ENCODE measurements at places on chromosomes 4 and X.

DNA sequence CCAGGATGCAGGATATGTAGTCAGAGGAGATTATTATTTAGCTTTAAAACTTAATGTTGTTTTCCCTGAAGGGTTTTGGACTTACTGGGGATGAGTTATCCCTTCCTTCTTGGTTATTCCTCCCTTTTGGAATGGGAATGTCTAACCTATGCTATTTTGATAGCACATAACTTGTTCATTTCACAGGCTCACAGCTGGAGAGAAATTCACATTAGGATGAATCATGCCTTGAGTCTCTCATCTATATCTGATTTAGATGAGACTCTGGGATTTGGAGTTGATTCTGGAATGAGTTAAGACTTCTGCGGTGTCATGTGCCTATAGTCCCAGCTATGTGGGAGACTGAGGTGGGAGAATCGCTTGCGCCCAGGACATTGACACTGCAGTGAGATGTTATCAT, 81.1 kb downstream of the ATP11C start:
- DNase-seq: no peak

DNA sequence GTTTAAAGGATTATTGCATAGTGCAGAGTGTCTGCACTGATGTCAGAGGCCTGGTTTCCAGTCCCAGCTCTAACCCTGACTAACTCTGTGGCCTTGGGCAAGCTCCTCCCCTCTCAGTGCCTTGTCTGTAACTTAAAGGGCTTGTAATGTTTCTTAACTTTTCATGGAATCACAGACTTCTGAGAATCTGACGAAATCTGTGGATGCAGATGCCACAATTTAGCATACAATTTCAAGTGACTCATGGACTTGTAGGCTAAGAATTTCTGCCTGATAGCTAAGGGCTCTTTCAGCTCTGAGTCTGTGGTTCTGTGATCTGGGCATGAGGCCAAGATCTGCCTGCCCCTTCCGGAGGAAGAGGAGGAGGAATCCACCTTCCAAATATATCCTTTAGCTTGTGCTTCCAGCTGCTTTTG, 236.9 kb downstream of the AR start:
- DNase-seq: peak; percentile 93

- peak; percentile 61 for DNase-seq
Observed at GRCh38 chr4:153713866-153714646, 30.0 kb downstream of the TLR2 start.

DNA sequence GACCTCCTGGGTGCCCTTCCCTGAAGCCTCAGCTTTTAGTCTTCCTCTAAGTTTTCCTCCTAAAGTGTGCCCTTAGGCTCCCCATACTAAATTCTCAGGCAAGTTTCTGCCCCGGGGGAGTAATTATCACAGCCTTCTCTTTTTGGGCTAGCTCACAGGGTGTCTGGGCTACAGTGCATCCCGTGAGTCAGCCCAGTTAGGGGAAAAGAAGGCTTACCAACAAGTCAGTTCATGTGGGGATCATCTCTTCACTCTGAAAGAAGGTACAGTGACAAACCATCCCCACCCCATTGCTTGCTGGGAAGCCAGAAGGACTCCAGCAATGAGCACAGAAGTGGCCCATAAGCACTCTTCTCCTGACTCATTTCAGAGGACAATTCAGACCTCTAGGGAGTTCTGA, 134.7 kb upstream of the FAM9C start:
- no peak for DNase-seq

GRCh38 chr4:176443117-176443516, 123.4 kb downstream of the SPCS3 start:
- no peak for DNase-seq

DNA sequence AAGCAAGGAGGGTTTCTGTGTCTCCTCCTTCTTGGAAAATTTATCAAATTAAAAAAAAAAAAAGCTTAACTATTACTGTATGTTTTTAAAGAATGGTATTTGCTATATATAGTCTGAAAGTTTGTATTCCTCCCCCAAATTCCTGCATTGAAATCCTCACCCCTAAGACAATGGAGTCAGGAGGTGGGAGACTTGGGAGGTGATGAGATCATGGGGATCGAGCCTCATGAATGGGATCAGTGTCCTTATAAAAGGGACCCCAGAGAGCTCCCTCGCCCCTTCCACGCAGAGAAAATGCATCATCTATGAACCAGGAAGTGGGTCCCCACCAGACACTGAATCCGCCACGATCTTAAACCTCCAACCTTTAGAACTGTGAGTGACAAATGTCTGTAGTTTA, 50.1 kb downstream of the DHRSX start:
- DNase-seq: no peak

DNA sequence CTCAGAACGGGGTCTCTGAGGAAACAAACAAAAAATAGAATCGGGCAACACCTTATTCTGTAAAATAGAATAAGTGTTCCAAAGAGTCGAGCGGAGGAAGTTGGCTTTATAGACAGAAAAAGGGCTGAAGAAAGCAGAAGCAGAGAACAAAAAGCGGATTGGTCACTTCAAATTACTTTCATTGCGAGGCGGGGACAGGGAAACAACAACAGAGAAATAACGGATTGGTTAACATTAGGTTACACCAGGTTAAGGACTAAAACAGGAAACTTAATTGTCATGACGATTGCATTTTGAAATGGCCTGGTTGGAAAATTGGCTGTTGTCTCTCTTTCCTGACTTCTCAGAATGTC, 433 bp upstream of the COQ2 start:
- DNase-seq: peak; percentile 76

DNA sequence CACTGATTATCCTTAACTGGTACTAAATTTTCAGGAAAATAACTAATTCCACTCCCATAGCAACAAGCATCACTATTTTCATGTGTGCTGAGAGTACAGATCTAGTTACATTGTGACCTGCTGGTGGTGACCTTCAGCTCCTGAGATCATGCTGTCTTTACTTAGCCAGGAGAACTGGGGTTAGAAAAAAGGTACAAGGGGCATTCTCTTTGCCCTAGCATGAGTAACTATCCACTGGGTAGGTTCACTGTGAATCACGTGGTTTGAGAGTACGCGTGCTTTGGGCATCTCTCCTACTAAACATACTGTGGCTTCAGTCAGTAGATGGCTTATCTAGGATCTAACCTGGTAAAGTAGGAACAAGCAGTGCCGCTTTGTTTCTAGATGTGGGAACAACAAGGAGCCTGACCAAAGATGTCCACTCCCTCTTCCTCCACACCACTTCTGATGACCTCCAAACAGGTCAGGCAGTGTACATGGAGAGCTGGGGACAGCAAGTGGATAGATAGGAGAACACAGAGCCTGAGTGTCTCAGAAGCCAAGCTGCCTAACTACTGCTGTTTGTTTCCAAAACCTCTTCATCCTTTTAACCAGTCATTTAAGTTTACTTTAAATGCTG, 90.2 kb downstream of the CBR4 start:
- no peak for DNase-seq

DNA sequence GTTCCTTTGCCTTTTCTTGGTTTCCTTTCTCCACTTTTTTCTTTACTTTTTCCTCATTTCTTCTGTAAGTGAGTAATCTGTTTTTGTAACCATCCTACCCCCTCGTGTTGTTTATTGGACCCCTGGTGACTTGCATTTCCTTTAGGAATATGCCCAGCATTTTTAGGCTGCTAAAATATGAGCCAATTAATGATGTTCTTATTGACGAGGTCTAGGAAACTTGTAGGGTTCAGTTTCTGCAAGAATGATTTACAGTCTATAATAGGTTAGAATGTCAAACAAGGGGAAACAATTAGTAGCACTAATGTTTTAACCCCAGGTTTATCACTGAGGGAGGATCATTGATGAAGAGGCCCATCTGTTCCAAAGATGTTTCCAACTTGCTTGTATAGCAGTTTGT, 79.0 kb downstream of the CPE start:
- no peak for DNase-seq

DNA sequence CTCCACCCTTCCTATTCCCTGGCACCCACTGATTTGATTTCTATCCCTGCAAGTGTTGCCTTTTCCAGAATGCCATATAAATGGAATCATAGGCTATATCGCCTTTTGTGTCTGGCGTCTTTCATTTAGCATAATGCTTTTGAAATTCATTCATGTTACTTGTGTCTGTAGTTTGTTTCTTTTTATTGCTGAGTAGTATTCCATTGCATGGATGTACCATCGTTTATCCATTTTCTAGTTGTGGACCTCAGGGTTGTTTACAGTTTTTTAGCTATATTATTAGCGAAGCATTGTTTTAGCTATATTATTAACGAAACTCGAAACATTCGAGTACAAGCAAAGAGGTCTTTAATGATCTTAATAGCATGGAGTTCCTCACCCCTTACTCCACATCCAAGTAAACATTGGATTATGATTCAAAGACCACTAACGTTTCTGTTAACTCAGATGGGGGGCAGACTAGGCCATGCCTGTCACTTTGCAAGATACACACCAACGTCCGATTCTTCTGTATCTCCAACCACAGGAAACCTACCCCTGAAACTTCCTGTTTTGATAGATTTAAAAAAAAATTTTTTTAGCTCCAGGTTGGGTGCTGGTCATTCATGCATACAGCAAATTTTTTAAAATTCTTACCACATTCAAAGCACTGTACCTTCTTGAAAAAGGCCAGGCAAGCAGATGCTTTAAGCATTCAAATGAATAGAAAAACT, 1.1 kb downstream of the DCK start:
- peak; percentile 20 for DNase-seq

DNA sequence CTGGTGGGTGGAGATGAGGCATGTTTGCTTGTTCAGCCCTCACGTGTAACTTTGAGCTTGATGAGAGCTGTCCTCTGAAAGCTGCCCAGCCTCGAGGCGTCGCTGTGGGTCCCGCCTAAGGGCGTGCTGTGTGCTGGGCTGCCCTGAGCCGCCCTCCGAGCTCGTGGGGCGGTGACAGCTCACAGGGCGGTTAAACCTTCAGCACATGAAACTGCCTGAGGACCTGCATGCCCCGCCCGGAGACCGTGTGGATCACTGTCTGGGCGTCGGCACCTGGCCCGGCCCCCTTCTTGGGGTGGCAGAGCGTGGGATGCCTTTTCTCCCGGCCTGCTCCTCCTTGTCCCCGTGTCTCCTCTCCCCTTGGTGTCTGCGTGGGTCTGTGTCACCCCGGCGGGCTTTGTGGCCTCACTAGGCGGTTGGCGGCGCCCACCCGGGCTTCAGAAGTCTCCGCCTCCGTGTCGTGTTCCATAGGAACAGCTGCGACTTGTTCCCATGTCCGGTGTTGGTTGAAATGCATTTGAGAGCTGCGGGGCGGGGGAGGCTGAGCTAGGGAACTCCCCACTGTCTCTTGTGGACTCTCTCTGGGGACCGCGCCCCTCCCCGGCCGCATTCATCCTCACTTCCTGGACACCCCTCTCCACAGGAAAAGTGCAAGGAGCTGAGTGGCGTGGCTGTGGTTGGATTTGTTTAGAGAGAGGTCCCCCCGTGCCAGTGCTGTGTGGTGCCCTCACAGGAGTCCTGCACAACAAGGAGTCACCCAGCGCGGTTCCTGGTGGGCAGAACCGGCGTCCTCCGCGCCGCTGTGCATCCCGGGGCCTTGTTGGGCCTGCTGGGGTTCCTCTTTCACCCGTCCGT, 6.8 kb downstream of the AKAP17A start:
- DNase-seq: no peak

- no peak for DNase-seq
Observed at GRCh38 chr4:32249040-32249439, 1528.9 kb downstream of the PCDH7 start.

DNA sequence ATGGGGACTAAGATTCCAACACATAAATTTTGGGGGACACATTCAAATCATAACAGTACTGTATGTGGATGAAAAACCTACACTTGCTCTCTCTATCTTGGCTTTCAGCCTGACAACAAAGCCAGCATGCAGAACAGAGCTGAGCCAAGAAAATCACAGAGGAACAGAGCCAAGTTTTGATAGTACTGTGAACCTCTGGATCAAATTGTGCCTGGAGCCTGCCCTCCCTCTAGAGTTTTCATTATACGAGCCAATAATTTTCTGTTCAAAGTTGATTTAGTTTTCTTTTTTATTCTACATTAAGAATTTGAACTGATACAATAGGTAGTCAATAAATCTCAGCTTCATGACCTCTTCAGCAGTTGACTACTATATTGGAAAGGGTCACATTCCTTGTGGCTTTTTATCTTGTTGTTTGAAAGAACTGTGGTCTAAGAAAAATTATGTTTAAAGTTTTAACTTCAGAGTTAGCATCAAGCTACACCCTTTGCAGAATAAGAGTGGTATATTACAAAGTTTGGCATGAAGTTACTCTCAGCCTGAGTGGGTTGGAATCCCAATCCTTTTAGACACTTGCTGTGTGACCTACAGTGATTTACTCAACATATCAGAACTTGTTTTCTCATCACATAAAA, 31.1 kb downstream of the GRID2 start:
- no peak for DNase-seq

GRCh38 chr4:24172406-24172805, 282.6 kb upstream of the PPARGC1A start:
- no peak for DNase-seq

DNA sequence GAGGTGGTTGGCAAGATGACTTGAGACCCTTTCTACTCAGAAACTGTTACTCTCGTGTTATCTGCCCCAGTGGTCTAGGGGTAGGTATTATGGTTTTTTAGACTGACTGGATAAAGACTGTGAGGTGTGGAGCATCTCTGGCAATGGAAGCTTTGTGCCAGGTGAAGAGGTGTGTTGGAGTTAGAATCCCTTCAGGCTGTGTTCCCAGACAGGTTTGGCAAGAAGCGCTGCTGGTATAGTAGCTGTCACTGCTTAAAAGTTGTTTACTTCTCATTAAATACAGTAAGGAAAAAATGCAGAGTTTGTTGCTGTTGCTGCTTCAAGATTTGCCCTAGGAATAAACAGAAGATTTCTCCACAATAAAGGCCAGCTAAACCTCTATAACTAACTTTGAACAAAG, 35.3 kb downstream of the AREG start:
- no peak for DNase-seq

GRCh38 chrX:56233682-56234081, 1.5 kb downstream of the KLF8 start:
- peak; percentile 58 for DNase-seq

GRCh38 chr4:173538909-173539445, 8.9 kb upstream of the HAND2 start:
- DNase-seq: no peak

- no peak for DNase-seq
Observed at GRCh38 chrX:153941336-153942252, 2.8 kb downstream of the RENBP start.

- DNase-seq: peak; percentile 93
Observed at GRCh38 chr4:102403116-102403515, 57.8 kb upstream of the SLC39A8 start.

GRCh38 chrX:6708676-6709380, 173.9 kb upstream of the VCX3A start:
- DNase-seq: no peak
